ENCODE measurements at places on chromosomes 13 and 19.

DNA sequence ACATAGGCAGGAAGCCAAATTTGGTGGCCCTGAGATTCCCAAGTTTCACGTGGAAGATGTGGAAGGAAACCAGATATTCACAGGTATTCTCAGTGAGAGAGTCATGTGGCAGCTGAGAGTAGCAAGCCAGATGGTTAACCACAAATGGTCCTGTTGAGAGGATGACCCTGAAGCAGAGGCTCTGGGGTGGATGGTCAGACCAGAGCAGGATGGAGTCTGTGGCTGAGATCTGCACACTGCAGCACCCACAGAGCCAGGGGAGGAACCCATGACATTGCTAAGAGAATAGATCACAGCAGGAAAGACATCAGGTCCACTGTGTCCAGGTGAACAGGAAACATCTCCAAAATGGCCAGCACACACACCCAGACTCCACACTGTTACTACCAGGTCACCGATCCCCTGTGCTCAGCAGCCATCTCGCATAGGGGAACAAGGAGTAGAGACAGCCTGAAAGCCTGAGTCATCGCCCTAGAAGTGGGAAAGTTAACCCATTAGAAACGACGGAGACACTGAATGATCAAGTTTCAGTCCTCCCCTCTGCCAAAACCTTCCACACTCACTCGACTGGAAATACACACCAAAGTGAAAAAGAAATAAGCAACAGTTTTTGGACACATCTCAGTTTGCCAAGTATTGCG lies 160.0 kb downstream of the RBM26 start:
- peak; percentile 60 for DNase-seq

DNA sequence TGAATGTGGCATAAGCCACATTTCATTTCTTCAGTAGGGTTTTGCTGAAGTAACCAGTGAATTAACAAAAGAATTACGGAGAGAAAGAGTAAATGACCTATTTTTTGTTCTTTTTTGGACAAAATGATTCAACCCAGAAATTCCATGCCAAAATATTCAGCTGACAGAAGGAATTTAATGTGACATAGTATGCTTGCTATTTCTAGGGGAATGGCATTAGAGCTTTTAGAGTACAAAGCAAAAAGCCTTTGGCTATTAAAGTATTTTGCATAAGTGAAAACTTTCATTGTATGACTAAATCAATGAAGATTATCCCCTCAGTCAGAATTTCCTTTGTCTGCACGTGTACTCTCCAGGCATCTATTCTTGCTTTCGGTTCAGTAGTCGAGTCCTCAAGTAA lies 465.3 kb downstream of the COG6 start:
- no peak for DNase-seq

- no peak for DNase-seq
These were observed 365 bp downstream of the PPP6R1 start for GRCh38 chr19:55258476-55258827.

GRCh38 chr13:76715075-76715474 lies 171.1 kb downstream of the KCTD12 start:
- no peak for DNase-seq

DNA sequence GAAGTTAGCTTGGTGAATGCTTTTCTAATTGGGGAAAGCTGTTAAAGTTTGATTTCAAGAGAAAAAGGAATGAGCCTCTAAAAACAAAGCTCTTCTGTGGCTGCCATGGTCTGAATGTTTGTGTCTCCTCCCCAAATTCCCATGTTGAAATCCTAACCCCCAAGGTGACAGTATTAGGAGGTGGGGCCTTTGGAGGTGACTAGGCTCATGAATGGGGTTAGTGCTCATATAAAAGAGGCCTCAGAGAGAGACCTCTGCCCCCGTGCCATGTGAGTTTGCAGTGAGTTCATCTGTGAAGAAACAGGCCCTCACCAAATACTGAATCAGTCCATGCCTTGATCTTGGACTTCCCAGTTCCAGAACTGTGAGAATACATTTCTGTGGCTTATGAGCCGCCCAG lies 56.5 kb downstream of the ARHGEF7 start:
- DNase-seq: no peak

- no peak for DNase-seq
These were observed 19.9 kb upstream of the ACOD1 start for GRCh38 chr13:76928456-76928855.

DNA sequence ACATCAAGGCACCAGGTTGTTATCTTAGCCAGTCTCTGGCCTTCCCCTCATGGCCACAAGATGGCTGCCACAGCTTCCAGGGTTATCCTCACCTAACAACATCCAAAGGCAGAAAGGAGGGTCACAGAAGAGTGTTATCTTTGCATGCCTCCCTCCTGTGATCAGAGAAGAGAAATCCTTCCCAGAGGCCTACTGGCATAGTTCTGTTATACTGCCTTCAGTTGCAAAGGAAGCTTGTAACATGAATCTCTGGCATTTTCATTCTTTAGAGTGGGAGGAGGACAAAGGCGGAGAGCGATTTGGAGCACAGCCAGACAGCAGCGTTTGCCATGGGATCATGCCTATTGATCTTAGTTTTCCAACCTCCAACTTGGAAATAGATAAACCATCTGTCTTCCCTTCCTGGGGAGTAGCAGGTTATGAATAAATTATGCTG lies 135.7 kb downstream of the DNAJC15 start:
- peak; percentile 86 for DNase-seq

DNA sequence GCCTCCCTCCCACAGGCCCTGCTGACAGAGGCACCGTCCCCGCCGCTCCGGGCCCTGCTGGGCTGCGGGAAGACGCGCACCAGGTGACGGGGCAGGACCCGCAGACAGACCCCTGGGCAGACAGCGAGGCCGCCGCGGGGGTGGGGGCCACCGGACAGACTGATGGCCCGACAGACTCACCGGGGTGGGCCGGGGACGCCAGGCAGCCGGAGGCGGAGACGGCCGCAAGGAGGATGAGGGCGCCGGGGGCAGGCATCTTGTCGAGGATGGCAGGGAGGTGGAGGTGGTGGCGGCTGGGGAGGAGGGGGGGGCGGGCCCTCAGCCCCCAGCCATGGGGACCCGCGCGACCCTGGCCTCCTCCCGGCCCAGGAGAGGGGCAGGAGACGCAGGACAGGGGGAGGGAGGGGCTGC lies 309 bp downstream of the LMTK3 start:
- no peak for DNase-seq

DNA sequence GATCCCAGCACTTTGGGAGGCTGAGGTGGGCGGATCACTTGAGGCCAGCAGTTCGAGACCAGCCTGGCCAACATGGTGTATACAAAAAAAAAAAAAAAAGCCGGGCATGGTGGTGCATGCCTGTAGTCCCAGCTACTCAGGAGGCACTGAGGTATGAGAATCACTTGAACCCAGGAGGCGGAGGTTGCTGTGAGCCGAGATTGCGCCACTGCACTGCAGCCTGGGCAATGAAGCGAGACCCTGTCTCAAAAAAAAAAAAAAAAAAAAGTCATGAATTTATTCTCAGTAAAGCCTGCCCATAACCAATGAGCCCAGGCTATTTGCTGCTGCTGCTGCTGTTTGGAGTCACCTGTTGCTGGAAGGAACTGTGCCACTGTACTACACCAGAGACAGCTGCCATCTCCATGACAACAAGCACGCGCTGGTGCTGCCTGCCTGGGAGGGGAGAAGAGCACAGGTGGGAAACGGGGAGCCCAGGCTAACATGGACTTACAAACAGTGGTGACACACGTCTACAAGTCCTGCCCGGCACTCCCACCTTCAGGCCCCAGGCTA lies 11.3 kb downstream of the ZFR2 start:
- no peak for DNase-seq
